ENCODE measurements at places on chromosomes 7 and 10. TPM values are rescaled to one million over a fixed set of nuclear protein-coding genes. Genes with fewer than 3 reads are reported as not detected.

LDB3 gene
- not detected for total RNA-seq

KLF14 gene
- total RNA-seq, result 0.37 TPM

ADRA2A gene
- not detected for total RNA-seq

VIPR2 gene
- total RNA-seq, result not detected

SH2B2 gene
- total RNA-seq, result 10.9 TPM

C10orf120 gene
- not detected for total RNA-seq

DNA sequence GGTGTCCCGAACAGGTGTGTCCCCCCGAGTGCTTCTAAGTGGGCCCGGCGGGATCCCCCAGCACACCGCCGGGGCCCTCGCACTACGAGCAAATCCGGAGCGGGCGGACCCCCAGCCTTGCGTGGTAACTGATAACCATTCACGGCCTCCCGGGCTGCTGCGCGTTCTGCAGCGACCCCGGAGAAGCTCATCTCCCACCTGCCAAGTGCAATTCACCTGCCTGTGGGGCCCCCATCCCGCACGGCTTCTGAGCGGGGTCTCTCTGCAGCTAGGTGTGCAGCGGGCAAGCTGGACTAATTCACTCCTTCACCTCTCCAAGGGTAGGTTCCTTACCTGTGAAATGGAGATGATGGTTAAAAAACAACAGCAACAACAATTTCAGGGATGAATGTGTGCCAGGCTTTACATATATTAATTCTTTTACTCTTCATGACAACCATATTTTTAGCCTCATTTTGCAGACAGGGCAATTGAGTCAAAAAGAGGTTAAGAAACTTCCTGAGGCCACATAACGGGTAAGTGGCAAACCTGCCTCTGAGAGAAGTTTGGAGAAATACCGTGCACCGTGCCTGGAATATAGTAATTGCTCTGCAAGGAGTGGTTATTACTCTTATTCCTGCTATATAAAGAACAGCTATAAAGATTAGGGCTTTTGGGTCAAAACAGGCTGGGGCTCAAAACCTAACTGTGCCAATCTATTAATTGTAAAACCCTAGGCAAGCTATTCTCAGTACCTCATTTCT, 652 bp upstream of the PODXL start:
- H3K4me1 ChIP-seq, result peaks cover 14% of the 10 kb centered on the region
- H3K36me3 ChIP-seq, result no peaks in the 10 kb centered on the region
- peak overlapping the region; percentile 33 for H3K4me3 ChIP-seq
- H3K27ac ChIP-seq, result no peak overlapping the region

DNA sequence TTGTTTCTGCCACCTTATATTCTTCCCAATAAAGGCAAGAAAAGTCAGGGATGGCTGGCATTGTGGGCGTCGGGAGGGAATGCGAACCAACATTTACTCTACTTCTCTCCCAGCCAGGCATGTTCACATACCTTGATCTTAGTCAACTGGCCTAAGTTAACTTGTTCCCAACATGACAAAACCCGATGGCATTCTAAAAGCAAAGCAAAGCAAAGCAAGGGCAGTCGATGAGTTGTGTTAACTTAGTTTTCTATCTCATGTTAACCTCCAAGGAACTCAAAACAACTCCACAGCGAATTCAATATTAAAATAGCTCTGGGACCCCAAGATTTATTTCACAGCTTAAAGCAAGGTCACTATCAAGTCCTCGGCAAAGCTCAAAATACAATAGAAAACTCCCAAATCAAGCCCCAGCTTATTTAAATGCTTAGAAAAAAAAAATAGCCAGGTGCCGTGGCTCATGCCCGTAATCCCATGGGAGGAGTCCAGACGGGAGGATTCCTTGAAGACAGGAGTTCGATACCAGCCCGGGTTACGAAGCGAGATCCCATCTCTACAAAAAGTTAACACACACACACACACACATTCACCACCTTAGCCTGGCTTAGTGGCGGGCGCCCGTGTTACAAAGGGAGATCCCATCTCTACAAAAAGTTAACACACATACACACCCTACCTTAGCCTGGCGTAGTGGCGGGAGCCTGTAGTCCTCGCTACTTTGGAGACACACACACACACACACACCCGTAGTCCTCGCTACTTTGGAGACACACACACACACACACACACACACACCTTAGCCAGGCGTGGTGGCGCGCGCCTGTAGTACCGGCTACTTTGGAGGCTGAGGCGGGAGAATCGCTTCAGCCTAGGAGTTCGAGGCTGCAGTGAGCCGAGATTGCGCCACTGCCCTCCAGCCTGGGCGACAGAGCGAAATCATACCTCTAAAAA, 901 bp upstream of the CCNY start:
- peak; percentile 30 for DNase-seq
- peaks cover 29% of the 10 kb centered on the region for H3K4me1 ChIP-seq
- H3K4me3 ChIP-seq, result peak overlapping the region; percentile 82
- no peaks in the 10 kb centered on the region for H3K36me3 ChIP-seq
- H3K27me3 ChIP-seq, result no peaks in the 10 kb centered on the region
- peak overlapping the region; percentile 92 for H3K27ac ChIP-seq

- no peaks in the 10 kb centered on the region for H3K36me3 ChIP-seq
- H3K27ac ChIP-seq, result no peak overlapping the region
- H3K4me1 ChIP-seq, result no peaks in the 10 kb centered on the region
- DNase-seq, result no peak
- no peaks in the 10 kb centered on the region for H3K27me3 ChIP-seq
These were observed 270.3 kb upstream of the DKK1 start for GRCh38 chr10:52043811-52044210.

DNA sequence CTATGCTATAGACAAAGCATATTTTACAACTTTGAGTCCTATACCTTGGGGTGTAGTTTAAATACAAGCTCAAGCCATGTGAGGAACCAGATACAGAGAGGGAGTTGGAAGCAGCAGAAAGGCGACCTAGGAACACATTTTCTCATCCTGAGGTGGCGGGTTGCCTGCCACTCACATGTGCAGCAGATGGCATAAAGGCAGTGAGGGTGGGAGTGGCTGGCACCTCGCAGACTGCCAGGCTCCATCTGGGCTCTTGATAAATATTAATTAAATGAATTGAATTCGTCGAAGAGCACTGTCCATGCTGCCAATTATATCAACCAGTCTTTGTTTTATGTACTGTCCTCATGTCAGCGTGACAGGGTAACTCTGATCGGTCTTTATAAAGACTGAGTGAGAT, 79.0 kb upstream of the SEMA3C start:
- H3K36me3 ChIP-seq, result no peaks in the 10 kb centered on the region
- no peak for DNase-seq
- no peaks in the 10 kb centered on the region for H3K4me1 ChIP-seq
- H3K27me3 ChIP-seq, result no peaks in the 10 kb centered on the region
- no peak overlapping the region for H3K27ac ChIP-seq

- H3K27ac ChIP-seq, result no peak overlapping the region
- no peaks in the 10 kb centered on the region for H3K4me1 ChIP-seq
- DNase-seq, result no peak
- H3K4me3 ChIP-seq, result no peak overlapping the region
- H3K27me3 ChIP-seq, result no peaks in the 10 kb centered on the region
These were observed 97.7 kb upstream of the FAM204A start for GRCh38 chr10:118439824-118440223.

DNA sequence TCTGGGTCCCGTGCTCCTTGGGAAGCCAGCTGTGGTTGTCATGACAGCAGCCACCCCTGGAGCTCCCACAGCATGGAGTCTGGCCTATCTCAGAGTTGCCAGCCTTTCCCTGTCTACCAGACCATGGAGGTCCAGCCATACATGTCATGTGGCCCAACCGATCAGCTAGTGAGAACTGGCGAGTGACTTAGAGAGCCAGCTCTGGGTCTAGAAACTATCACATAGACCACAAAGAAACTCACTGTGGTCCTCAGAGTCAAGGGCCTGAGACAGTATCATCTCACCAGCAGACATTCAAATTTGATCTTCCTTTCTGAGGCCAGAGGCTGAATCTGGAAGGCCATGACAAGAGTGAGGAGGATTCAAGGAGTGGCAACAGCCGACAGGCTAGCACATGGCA, 223.3 kb upstream of the GPR26 start:
- no peak overlapping the region for H3K4me3 ChIP-seq
- no peaks in the 10 kb centered on the region for H3K36me3 ChIP-seq
- H3K27me3 ChIP-seq, result no peaks in the 10 kb centered on the region
- no peaks in the 10 kb centered on the region for H3K4me1 ChIP-seq

GRCh38 chr7:156051884-156052283, 239.6 kb upstream of the SHH start:
- no peaks in the 10 kb centered on the region for H3K36me3 ChIP-seq
- no peaks in the 10 kb centered on the region for H3K27me3 ChIP-seq
- no peak overlapping the region for H3K27ac ChIP-seq

- H3K27ac ChIP-seq, result no peak overlapping the region
- DNase-seq, result no peak
- H3K4me3 ChIP-seq, result no peak overlapping the region
- H3K4me1 ChIP-seq, result no peaks in the 10 kb centered on the region
- H3K36me3 ChIP-seq, result no peaks in the 10 kb centered on the region
These were observed 35.0 kb upstream of the DGKB start for GRCh38 chr7:14937581-14937980.

GRCh38 chr7:112357136-112357535, 93.1 kb upstream of the IFRD1 start:
- H3K36me3 ChIP-seq, result no peaks in the 10 kb centered on the region
- no peaks in the 10 kb centered on the region for H3K4me1 ChIP-seq
- no peaks in the 10 kb centered on the region for H3K27me3 ChIP-seq
- no peak overlapping the region for H3K27ac ChIP-seq

DNA sequence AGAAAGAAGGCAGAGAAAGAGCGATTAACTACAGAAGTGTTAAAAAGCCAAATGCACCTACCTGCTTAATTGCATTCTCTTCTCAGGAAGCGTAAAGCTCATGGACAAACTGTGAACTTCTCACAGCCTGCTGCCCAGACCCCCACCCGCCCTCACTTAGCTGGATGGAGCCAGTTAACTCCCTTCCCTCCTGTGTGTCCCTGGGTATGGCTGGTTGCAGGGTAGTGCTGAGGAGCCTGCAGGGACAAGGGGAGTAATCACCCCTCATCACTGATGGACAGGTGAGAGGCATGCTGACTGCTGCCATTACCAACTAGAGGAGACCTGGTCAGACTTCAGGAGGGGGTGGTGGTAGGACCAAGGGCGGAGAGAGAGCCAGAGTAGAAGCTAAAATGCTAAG, 37.5 kb downstream of the ENO4 start:
- H3K27ac ChIP-seq, result no peak overlapping the region
- H3K4me3 ChIP-seq, result no peak overlapping the region
- no peaks in the 10 kb centered on the region for H3K4me1 ChIP-seq
- no peaks in the 10 kb centered on the region for H3K27me3 ChIP-seq
- no peak for DNase-seq

- no peaks in the 10 kb centered on the region for H3K27me3 ChIP-seq
- H3K4me1 ChIP-seq, result no peaks in the 10 kb centered on the region
- H3K4me3 ChIP-seq, result no peak overlapping the region
- no peaks in the 10 kb centered on the region for H3K36me3 ChIP-seq
- H3K27ac ChIP-seq, result no peak overlapping the region
These were observed 107.4 kb downstream of the ACTR3B start for GRCh38 chr7:152866791-152867501.

DNA sequence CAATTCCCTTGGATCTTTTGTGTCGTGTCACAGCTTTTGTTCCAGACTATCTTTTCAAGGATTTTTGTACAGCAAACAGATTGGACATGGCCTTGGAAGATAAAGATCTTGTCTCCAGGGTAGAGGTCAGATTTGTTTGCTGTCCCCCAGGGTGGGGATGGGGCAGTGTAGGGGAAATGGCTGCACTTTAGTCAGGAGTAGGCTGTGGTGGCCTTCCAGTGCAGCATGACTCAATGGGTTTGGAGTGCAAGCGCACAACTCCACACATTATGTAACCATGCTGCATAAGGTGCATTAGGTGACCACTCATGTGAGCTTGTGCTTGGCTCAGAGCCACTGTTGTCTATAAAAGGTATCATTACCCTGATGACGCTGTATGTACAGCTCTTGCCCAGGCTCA, 23.9 kb upstream of the ADAMTS14 start:
- H3K4me1 ChIP-seq, result no peaks in the 10 kb centered on the region
- no peak overlapping the region for H3K27ac ChIP-seq
- H3K27me3 ChIP-seq, result no peaks in the 10 kb centered on the region
- DNase-seq, result peak; percentile 7
- no peaks in the 10 kb centered on the region for H3K36me3 ChIP-seq
- no peak overlapping the region for H3K4me3 ChIP-seq

DNA sequence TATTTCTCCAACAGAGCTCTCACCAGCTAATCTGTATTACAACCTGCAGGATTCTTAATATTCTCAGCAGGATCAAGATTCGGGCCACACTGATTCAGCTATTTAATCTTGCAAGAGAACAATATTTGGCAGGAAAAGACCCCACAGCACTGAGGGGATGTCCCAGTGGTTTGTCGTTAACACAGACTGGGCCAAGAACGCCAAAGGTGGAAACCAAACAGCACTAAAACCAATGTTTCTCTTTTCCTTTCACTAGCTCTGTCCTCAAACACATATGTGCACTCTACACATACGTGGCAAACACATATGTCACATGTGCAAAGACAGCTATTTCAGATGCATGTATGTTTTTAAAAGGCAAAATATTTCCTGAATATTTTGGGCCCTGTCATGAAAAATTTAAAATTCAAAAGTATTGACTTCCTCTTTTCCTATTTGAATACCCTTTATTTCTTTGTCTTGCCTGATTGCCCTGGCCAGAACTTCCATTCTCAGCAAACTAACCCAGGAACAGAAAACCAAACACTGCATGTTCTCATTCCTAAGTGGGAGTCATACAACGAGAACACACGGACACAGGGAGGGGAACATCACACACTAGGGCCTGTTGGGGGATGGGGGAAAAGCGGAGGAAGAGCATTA, 51.7 kb upstream of the NEBL start:
- H3K27ac ChIP-seq, result no peak overlapping the region
- no peaks in the 10 kb centered on the region for H3K4me1 ChIP-seq
- no peaks in the 10 kb centered on the region for H3K36me3 ChIP-seq
- DNase-seq, result no peak

GRCh38 chr7:131139462-131139861, 188.2 kb upstream of the MKLN1 start:
- no peak overlapping the region for H3K4me3 ChIP-seq
- H3K4me1 ChIP-seq, result no peaks in the 10 kb centered on the region
- no peak for DNase-seq
- no peaks in the 10 kb centered on the region for H3K27me3 ChIP-seq
- no peak overlapping the region for H3K27ac ChIP-seq

DNA sequence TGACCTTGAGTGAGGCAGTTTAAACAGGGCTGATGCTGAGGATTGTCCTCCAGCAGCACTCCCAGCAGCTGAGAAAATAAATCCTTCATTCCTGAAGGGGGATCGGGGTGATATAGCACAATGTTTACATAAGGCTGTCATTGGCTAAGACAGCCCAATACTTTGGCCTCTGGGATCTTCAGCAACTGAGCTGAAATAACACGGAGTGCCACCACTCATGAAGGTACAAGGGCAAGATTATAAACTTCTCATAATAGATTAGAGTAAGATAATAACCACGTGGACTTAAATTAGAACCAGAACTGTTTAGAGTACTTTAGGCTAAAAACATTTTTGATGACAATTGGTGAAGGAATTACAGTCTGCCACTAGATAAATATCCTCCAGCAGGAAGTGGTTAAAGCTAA, 70.0 kb upstream of the PAPSS2 start:
- H3K4me1 ChIP-seq, result no peaks in the 10 kb centered on the region
- no peak overlapping the region for H3K27ac ChIP-seq
- no peak for DNase-seq
- no peaks in the 10 kb centered on the region for H3K36me3 ChIP-seq
- no peak overlapping the region for H3K4me3 ChIP-seq
- no peaks in the 10 kb centered on the region for H3K27me3 ChIP-seq

- no peak for DNase-seq
- H3K27ac ChIP-seq, result no peak overlapping the region
- H3K27me3 ChIP-seq, result no peaks in the 10 kb centered on the region
- no peaks in the 10 kb centered on the region for H3K4me1 ChIP-seq
- no peak overlapping the region for H3K4me3 ChIP-seq
These were observed 54.7 kb downstream of the PON1 start for GRCh38 chr7:95269640-95270039.

All from naive thymus-derived CD4-positive, alpha-beta T cell (primary cell).